ENCODE measurements at places on chromosomes 4 and X. TPM values are rescaled to one million over a fixed set of nuclear protein-coding genes. Genes with fewer than 3 reads are reported as not detected.

- no peak for DNase-seq
Measured at GRCh38 chr4:10002278-10002677, 19.0 kb downstream of the SLC2A9 start.

DNA sequence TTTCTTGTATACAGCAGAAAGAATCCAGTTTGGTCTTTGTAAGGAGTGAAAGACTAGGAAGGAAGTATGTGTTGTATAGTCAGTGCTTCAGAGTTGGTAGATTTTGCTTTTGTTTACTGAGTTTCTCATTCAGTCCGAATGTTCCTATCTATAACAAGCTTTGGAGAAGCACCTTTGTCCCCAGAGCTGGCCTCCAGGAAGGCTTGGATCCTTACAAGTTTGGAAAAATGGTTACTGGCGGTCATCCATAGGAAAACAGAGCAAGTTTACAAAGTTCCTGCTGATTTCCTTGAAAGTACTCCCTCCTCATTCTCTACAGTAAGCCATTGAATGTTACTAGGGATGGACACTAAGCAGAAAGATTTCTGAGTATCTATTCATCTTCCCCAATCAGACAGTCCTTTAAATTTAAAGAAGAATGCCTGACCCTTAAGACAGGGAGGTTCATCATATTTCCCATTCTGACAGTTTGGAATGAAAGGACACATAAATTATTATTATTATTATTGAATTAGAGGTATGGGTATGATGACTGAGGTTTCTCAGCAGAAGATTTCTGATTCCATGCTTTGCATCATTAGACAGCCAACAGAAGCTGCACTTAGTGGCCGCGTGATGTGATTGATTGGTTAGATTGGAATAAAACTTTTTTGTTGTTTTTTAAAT, 35.8 kb downstream of the FAT4 start:
- DNase-seq, result no peak

GRCh38 chrX:20529711-20530110, 263.0 kb upstream of the RPS6KA3 start:
- DNase-seq, result no peak

OPRPN gene
- total RNA-seq, result not detected

UGDH gene
- total RNA-seq, result 65.0 TPM

- no peak for DNase-seq
Measured at GRCh38 chr4:147310312-147310711, 170.6 kb upstream of the EDNRA start.

DNA sequence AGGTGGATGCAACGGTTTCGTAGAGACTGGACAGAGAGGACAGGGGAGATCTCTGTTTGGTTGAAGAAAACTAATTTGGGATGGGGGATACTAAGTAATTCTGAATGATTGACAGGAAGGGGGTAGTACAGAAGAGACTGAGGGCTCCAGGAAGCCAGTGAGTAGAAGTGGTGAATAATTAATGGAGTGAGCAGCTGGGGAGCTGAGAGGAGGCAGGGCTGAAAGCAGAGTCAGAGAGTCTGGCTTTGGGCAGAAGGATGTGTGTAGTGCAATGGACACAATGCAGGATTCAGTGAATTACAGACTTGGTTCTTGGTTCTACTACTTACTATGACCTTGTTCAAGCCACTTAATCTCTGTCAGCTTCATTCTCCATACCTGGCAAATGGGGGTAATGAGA, 161.7 kb downstream of the RBMX2 start:
- DNase-seq, result no peak

GSX2 gene
- not detected for total RNA-seq

DNA sequence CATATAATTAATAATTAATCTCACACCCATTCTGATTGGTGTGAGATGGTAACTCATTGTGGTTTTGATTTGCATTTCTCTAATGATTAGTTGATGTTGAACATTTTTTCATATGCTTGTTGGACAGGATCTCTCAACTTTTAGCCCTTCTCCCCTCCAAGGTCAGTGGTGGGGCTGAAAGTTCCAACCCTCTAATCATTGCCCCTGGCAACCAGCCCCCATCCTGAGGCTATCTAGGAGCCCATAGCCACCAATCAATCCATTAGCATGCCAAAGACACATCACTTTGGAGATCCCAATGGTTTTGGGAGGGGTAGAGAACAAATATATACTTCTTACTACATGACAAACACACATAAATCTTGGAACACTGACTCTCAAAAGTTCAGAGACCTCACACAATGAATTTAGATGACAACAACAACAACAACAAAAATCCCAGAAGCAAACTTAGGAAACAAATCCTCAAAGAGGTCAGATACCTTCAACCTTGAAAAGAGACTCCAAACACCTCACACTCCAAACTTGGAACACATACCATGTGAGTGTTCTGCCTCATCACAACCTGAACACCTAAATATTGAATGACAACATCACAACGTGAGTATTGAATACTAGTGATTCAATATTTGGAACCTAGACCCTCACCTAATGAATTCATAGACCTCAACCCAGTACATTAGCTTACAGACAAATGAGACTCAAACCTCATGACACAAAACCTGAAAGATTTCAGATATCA, 19.0 kb upstream of the PAGE4 start:
- no peak for DNase-seq

All from bronchial epithelial cell (primary cell).